Fibroblast of upper back skin (primary cell): ENCODE measurements at places on chromosomes 16 and 17.
A peak's percentile ranks its signal among the peaks of the same experiment; 100 is the strongest.

DNA sequence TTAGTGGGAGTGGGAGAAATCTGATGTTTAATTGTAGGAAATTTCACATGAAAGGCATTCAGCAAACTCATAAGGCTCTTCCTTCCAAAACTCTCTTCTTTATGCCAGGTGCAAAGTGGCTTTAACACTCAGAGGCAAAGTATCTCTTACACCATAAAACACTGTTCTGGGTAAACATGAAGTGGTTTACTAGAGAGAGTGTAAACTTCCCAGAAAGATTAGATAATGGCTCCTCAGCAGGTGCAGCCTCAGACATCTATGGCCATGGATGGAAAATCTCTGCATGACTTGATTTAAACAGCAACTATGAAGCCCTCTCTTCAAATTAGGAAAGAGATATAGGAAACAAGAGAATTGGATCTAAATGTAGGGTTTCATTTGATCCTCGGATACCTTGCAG, 583.1 kb upstream of the SALL1 start:
- DNase-seq, result no peak

- DNase-seq, result no peak
Observed at GRCh38 chr17:54623746-54624145, 276.9 kb upstream of the TOM1L1 start.

DNA sequence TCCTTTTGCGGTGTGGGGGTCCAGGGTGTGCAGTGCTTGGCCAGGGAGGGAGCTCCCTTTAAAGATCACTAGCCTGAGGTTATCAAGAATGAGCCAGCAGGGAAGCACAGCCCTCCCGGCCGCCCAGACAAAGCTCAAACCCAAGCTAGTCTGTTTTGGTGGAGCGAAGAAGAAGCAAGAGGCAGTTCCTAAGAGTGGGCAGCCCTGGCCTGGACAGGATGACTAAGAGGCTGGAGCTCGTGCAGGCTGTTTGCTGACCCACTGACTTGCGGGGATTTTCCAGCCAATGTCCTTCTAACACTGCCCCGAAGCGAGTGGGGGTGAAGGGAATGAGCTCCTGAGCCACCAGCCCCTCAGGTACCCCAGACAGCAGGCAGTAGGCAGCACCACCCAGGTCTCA, 134.4 kb downstream of the COPRS start:
- DNase-seq, result no peak

GRCh38 chr16:48271728-48272127, 24.4 kb upstream of the ABCC11 start:
- peak; percentile 34 for DNase-seq

DNA sequence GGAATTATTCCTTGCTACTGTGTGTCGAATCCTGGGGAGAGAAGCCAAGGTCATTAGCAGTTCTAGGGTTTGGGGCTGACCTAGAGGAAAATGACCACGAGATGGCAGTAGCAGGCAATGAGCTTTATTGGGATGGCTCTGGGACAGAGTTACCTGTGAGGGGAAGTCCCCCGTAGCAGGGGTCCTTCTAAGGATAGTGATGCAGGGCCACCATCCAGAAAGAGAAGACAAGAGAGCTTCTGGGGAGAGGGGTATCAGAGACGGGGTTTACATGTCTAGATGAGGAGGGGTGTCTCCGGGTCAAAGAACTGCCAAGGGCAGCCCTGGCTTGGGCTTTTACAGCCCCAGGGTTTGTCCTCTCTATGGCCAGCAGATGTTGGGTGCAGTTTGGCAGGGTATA, 6.4 kb upstream of the GGT6 start:
- peak; percentile 45 for DNase-seq
